ENCODE measurements at places on chromosomes 4 and X.

GRCh38 chr4:13547485-13548041, 3.3 kb upstream of the NKX3-2 start:
- DNase-seq, result no peak

DNA sequence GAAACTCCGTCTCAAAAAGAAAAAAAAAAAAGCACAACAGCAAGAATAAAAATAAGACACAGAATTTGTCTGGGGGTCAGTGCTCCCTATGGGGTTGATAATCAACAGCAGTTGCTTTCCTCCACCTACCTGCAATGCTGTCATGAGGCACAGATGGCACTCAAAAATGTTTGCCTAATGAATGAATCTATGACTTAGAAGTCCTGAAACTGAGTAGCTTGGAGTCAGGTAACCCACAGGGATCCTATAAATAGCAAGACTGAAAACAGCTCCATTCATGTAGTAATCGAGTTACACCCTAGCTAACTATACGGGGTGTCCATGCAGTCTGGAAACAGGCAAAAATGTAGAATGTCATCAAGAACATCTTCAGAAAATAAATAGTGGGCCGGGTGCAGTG, 19.8 kb upstream of the DDX3X start:
- DNase-seq, result no peak

GRCh38 chr4:58566260-58566659, 1456.1 kb upstream of the IGFBP7 start:
- DNase-seq, result no peak

DNA sequence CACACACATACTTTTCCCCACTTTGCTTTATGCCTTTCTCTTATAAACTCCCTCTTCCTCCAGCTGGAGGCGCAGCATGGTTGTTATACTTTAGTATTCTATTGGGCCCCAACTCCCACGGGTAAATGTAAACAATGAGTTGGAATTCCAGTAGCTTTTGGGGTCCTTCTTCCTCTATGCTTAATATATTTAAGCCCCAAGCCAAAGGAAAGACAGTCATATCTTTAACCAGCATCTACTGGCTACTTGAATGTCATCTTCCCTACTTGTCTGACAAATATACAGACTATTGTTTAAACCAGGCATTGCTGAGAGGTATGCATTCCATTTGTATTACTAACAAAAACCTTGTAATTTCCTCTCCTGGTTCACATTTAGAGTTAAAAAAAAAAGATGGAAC, 72.9 kb downstream of the WDR19 start:
- DNase-seq, result no peak

DNA sequence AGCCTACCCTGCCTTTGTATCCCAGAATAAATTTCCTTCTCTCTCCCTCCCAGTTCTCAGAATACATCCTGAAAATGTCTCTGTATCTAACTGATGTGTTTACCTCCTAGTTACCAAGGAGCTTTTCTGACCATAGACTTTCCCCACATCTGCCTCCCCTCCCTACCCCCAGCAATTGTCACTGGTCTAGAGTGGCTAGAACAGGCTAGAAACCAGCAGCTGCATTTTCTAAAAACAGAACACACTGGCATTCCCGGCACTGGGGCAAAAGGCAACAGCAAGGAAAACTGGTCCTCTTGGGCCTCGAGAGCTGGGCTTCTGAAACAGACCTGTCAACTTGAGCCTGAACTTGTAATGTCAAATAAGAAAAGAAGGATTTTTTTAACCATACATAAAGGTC, 16.4 kb downstream of the TASL start:
- no peak for DNase-seq

DNA sequence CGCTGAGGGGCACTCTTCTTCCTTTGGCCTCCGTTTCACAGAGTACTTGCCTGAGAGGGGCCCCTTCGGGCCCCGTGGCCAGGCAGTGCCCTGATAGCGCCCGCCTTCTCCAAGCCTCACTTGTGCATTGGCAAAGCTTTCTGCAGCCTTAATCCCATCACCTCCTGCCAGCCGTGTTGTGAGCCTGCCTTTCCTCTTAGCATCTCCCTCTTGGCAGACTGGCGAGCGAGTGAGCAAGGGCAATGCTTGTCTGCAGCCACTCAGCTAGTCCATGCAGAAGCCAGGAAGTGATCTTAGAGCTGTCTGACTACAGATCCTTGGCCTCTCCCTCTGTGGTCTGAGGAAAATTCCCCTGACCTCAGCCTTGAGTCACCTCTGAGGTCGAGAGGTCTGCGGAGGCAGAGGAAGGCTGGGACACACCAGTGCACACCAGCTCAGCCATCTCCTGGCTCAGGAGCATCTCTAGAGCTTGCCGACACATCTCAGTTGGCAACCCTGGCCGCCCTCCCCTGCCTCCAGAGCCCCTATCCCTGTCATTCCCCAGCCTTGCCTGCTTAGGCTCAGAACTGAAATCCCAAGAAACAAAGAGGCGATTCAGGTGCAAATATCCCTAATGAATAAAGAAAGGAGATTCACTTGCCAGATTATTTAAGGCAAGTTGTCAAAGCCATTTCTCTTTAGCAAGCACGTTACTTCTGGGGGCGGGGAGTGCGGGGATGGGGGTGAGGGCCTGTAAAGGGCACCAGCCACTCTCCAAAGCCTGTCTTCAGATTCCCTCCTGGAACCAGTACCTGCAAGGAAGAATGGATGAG, 143.5 kb upstream of the MAMLD1 start:
- DNase-seq, result no peak

DNA sequence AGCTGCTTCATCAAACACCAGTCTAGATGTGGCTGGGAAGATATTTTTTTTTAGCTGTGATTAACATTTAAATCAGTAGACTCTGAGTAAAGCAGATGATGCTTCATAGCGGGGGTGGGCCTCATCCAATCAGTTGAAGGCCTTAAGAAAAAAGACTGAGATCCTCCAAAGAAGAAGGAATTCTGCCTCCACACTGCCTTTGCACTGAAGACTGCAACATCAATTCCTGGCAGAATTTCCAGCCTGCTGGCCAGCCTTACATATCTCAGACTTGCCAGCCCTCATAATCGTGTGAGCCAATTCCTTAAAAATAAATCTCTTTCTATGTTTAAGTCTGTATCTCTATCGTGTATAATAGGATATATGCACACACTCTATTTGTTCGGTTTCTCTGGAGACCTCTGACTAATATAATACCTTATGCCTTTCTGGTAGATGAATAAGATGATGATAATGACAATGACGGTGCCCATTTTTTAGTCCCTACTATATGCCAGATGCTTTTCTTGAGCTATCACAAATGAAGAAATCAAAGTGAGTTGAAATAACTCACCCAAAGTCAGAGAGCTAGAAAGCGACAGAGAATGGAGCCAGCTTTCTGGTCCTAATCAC, 66.1 kb upstream of the SOD3 start:
- no peak for DNase-seq
